ENCODE measurements at places on chromosomes 4 and X.
A peak's percentile ranks its signal among the peaks of the same experiment; 100 is the strongest.

DNA sequence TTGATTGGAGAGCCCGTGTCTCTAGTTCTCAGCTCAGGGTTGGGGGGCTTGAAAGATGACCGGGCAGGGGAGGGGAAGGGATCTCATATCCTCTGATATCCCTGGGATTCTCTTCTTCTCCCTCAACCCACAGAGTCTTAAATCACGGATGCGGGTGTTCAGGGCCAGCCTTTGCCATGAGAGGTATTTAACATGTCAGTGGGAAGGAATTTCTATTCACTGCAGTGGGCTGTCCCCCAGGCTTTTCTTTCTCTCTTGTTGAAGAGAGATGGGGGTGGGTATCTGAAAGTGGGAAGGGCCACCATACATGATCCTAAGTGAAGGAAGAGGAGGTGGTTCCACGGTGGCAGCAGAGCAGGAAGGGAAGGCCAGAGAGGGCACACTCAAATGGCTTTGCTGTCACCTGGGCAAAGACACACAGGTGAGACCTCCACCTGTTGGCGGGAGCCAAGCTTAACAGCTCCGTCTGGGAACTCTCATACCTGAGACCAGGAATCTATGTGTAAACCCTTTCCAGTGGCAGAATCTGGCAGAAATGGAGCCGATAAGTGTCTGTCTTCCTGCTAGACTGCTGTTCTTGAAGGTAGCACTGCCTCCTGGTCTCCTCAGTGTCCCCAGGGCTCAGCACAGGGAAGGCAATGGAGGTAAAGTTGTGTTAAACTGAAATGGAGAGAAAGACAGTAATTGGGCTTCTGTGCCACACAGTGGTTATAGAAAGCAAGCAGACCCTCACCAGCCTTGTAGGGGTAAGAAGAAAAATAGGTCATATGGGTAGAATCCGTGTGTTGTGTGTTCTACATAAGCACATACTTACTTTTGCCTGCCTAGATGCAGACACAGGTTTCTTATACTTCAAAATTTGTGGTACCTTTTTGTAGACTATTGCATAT, 49.4 kb downstream of the RHOH start:
- DNase-seq, result no peak

DNA sequence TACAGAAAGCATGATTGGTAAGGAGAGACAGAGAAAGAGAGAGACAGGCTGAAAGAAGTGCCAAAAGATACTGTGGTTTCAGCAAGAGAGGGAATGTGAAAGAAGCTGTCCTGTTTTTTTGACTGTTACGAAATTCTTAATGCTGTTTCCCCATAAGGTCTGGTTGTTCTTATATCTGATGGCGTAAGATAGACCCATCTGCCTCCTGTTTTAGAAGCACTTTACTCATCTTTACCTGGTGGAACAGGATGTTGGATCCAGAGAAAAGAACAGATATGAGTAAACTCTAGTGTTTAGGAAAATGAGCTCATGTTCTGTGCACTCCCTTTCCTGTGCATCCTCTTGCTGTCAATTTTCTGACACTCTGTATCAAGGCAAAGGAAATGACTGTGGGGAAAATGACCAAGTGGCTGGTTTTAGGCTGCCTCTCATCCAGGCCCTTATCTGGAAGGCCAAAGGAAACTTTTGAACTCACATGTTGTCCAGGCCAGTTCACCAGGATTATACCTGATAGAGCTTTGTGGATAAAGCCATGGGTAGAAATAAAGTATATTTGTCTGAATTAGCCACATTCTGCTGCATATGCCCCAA, 311.7 kb upstream of the HTR2C start:
- no peak for DNase-seq

GRCh38 chr4:41882625-41883347, 52.4 kb upstream of the TMEM33 start:
- peak; percentile 91 for DNase-seq

GRCh38 chrX:134246282-134246681, 9.3 kb downstream of the CCDC160 start:
- no peak for DNase-seq

- DNase-seq, result no peak
Measured at GRCh38 chrX:132737743-132738142, 220.7 kb downstream of the HS6ST2 start.

DNA sequence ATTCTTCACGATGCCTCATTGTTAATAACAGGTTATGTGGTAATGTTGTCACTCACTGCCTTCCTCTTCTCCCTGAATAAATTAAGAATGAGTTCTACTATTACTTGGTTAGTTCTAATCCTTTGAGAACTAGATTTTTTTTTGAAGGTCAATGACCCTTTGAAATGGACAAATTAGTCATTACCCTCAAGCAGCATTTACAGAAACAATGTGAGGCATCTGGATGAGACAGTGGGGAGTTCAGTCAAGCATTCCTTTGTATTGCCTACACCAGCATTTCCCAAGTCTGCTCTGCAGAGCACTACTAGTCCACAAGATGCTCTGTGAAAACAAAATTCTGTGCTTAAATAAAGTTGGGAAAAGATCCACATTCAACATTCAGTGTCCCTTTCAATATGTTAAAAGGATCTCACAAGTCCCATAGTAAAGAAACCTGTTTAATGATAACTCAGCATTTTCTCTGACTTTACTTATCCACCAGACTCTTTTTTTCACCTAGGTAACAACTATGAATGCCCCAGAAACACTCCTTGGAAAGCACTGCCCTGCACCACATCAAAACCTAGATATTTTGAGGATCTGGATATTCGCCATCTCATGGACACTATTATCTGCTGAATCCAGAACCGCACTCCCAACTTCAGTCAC, 60.6 kb downstream of the CHRDL1 start:
- no peak for DNase-seq

DNA sequence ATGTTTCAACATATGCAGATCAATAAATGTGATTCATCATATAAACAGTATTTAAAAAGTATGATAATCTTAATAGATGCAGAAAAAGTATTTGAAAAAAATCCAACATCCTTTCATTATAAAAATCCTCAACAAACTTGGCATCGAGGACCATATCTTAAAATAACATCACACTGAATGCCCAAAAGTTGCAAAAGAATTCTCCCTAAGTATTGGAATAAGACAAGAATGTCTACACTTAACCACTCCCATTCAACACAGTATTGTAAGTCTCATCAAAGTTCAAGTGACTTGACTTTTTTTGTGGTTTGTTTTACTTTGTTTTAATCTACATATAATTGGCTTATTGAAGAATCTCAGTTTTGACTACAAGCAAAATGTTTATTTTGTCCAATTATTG, 779.0 kb upstream of the SLIT2 start:
- DNase-seq, result no peak

GRCh38 chr4:152696764-152697261, 17.0 kb upstream of the TMEM154 start:
- DNase-seq, result peak; percentile 84

DNA sequence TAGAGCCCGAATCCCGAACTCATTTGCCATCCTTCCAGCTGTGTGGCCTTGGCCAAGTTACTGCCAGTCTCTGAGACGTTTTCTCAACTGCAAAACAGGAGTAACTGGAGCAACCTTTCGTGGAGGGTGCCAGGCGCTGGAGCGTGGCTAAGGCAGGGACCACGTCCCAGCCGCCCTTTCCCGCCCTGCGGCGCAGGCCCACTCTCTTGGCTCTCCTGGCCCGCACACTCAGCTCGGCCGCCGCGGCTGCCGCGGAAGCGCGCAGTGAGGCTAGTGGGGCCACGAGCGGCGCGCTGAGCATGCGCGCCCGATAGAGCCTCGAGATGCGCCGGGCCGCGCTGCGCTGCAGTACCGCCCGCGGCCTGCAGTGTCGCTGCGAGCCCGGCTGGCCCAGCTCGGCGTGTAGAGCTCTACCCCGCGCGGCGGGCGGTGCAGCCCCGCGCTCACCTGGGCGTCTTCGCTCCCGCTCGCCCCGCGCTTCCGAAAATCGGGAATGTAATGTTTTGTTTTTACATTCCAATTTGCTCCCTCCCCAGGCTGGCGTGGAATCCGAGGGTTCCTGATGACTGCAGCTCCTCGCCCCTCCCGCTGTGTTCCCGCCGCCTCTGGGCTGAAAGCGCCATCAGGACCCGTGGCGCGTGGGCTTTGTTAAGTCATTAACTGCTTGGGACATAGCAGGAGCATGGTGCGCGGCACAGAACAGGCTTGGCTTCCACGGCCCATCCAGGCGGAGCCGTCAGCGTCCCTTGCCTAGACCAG, 4.0 kb upstream of the ZNF518B start:
- peak; percentile 91 for DNase-seq

DNA sequence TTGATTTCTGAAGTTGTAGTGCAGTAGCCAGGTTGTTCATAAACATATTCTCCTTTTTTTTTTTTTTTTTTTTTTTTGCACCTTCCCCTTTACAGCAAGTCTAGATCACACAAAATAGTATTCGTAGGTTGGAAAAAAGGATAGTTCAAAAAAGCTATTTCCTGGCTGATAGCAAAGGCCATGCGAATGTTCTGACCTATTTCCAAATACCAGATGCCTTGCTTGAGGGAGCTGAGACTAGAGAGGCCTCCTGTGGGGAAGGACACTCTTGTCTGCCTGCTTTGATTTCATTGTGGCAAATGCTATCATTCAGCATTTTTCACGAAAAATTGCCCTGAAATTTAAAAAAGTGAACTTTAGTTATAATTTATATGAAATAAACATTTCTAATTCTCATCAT, 111.4 kb downstream of the MAD2L1 start:
- DNase-seq, result no peak

DNA sequence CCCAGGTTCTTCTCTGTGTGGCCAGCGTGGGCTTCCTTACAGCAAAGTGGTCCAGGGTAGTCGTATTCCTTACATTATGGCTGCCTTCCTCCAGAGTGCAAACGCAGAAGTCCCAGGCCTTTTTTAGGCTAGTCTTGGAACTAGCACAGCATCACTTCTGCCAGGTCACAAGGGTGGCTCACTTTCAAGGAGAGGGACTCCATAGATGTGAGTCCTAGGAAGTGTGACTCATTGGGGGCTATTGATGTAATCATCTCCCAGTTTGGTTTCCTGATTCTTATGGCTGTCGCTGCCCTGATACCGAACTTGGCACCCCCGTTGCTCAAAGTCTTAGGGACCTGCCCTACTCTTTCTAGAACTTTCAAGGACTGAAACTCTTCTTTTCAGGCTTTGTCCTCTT, 140.0 kb downstream of the DCK start:
- no peak for DNase-seq

DNA sequence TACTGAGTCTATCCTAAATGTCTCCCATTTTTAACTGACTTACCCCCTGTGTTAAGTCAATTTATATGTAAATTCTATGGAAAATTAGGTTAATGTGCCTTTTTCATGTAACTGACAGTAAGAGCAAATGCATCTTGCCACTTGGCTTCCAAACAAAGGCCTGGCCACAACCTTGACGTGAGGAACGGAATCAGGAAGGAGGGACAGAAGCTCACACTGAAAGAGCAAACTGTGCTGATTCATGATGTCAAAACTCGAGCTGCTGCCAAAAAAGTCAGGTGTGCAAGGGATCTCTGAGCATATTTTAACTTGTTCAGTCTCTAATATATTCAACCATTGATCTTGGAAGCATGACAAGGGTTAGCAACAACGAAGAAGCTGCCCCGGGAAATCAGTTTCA, 35.8 kb downstream of the GPM6A start:
- no peak for DNase-seq

GRCh38 chr4:125464146-125464545, 149.4 kb downstream of the FAT4 start:
- DNase-seq, result no peak

- DNase-seq, result no peak
Measured at GRCh38 chrX:150038986-150039599, 100.8 kb upstream of the EOLA2 start.

- DNase-seq, result no peak
Measured at GRCh38 chr4:173647902-173648301, 117.9 kb upstream of the HAND2 start.

GRCh38 chr4:110211007-110211769, 12.8 kb upstream of the ELOVL6 start:
- peak; percentile 56 for DNase-seq

- DNase-seq, result no peak
Measured at GRCh38 chr4:134885436-134885835, 683.8 kb upstream of the PABPC4L start.

DNA sequence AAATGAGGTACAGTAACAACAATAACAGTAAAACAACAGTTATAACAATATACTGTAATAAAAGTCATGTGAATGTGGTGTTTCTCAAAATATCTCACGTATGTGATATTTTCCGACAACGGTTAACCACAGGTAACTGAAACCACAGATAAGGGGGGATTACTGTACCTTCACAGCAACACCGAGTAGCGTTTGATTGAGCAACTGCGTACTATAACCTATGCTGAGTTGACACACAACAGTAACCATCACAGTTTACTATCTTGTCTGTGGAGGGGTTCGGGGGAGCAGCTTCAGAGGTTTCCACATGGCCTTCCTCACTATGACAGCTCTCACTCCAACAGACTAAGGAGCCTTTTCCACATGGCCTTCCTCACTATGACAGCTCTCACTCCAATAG, 13.4 kb downstream of the RBMX2 start:
- no peak for DNase-seq

- no peak for DNase-seq
Measured at GRCh38 chrX:13719192-13719856, 15.1 kb downstream of the TRAPPC2 start.

DNA sequence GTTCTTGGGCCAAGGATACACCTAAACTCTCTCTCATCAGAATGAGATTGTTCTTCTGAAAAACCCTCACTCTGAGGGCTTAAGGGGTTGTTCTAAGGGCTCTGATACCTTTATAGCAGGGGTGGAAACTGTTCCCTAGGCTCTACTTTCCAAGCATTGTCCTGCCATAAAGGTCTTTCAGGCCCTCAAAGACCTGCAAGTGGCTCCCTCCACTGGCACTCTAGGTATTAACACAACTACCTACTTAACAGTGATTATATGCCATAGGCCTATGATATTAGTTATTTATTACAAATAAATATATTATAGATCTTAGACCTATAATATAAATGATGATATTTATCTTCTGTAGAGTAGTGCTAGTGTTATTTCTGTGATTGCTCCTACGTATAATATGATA, 473.7 kb upstream of the RPS6KA3 start:
- no peak for DNase-seq

GRCh38 chrX:71366674-71367256, 608 bp downstream of the TAF1 start:
- no peak for DNase-seq

DNA sequence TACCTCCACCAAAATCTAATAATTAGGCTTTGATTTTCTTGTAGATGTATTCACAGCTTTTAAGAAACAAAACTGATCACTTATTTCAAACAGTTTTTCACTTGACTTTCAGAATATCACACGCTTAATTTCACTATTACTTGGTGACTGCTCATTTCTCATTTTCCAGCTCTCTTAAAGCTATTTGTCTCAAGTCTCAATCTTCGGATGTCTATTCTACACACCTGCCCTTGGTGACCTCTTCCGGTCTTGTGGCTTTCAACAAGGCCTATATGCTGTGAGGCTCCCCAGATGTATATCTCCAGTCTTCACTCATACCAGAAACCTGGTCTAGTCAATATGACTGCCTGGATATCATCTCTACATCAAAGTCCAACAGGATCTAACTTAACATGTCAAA, 34.9 kb upstream of the ANXA10 start:
- DNase-seq, result no peak

- DNase-seq, result no peak
Measured at GRCh38 chrX:130555341-130555740, 153.6 kb downstream of the RBMX2 start.

GRCh38 chrX:107804427-107804826, 21.2 kb upstream of the MID2 start:
- no peak for DNase-seq

Data from GM13977 (cell line).